Activated gamma-delta T cell treated with Interleukin-2 at 50 U/mL for 16 hours (primary cell): ENCODE measurements at places on chromosomes 2 and 18.

DNA sequence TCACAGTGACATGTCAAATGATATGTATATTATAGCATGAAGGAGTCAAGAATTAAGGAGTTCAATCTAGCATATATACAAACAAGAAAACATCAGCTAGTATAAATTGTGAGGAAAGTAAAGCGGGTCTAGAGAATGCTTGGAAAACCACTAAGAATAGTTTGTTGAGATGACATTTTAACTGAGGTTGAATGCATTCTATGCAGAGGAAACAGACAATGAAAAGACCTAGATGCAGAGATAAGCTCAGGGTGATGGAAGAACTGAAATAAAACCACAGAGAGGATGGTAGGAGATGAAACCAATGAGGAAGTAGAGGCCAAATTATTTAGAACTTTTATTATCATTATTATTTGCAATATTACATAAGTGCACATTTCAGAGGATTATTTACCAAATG lies 803.6 kb upstream of the FANCL start:
- no peak for DNase-seq

- no peak for DNase-seq
Measured at GRCh38 chr18:51171625-51172259, 25.7 kb downstream of the MEX3C start.

- DNase-seq: peak; percentile 55
Measured at GRCh38 chr2:190679813-190680591, 31.1 kb downstream of the NAB1 start.

- no peak for DNase-seq
Measured at GRCh38 chr2:28300485-28301341, 91.9 kb upstream of the FOSL2 start.

DNA sequence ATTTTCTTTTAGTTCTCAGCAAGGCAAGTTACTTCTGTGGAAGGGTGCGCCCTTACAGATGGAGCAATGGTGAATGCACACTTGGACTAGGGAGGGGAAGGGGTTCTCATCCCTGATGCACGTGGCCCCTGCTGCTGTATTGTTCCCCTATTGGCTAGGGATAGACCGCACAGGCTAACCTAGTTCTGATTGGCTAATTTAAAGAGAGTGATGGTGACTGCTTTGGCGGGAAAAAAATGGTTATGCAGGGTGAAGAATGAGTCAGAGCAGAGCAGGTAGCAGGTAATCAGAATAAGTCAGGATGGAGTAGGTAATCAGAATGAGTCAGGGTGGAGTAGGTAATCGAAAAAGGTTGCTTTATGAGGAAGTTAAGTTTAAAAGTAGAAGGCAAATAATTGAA lies 171.5 kb downstream of the MTCL1 start:
- no peak for DNase-seq

DNA sequence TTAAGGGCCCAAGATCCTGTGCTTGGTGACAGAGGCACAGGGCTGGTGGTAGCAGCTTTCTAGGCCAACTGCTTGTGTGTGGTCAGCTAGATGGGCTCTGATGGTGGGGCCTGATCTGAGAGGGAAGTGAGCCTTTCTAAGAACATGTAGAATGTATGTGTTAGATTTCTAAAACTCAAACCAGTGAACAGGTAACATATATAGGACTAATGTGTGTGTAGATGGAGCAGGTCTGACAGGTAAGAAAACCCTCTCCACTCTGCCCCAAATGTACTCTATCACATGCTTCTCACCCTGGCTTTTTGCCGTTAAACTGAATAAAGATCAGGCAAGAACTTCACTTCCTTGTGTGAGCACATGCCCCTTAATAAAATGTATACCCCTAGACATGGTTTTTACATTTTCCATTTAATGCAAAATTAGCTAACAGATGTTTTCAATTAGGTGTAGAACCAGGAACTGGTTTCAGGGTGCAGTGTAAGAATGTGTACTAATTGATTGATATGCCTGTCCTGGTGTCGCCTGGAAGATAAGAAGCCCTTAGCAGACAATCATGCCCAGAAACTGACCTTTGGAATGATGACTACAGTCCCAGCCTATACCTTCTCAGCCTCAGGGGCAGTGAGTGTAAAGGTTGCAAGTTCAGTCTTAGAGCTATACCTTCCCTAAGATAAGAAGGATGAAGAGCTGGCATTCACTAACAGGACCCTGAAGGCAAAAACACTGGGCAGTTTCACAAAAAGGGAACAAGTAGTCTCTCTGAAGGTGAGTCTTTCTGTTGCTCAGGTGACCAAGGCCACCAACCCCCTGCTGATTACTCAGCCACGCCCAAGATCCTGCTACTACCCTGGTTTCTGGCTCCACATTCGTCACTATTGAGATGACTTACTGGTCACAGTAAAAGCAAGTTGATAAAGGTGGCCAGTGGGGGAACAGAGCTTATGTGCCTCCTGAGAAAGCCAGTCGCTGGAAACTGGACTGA lies 71.2 kb downstream of the SPATS2L start:
- no peak for DNase-seq

DNA sequence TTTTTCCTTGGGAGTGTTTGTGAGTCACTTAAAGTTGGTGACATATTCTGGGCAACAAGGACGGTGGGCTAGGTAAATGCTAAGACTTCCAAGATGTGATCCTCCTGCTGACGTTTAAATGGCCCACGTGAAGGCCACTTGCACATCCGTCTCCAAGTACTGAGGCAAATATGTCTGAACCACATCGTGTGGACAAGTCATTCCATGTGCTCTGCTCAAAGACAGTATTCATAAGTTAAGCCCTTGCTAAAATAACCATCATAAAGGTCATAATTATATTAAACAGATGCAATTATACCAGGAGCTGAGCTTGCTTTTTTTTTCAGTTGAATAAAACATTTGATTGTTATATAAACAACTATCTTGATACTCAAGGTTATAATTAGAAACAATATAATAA lies 44.8 kb downstream of the SPP2 start:
- no peak for DNase-seq
